ENCODE measurements at places on chromosomes 4 and X.

DNA sequence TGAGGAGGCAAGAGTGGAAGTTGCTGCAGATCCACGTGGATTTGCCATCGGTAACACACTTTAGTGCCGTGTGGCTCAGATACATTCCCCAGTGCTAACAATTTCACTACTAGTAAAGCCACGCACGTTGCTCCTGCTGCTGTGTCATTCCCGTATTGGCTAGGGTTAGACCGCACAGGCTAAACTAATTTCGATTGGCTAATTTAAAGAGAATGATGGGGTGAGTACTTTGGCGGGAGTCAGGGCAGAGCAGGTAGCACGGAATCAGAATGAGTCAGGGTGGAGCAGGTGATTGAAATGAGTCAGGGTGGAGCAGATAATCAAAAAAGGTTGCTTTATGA lies 1337.5 kb downstream of the FSTL5 start:
- DNase-seq = no peak

DNA sequence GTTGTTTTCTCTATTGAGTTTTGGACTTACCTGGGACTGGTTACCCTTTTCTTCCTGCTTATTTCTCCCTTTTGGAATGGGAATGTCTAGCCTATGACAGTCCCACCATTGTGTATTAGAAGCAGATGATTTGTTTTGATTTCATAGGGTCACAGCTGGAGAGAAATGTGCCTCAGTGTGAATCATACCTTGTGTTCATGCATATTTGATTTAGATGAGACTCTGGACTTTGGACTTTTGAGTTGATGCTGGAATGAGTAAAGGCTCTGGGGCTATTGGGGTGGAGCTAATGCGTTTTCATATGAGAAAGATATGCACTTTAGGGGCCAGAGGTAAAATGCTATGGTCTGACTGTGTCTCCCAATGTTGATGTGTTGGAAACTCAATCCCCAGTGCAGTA lies 30.5 kb upstream of the TEX13C start:
- DNase-seq = no peak

DNA sequence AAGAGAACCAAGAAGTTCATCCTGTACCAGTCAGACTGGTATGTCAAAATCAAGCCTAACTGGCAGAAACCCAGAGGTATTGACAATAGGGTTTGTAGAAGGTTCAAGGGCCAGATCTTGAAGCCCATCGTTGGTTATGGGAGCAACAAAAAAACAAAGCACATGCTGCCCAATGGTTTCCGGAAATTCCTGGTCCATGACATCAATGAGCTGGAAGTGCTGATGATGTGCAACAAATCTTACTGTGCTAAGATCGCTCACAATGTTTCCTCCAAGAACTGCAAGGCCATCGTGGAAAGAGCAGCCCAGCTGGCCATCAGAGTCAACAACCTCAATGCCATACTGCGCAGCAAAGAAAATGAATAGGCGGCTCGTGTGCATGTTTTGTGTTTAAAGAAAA lies 172.7 kb upstream of the MED14 start:
- DNase-seq = no peak

DNA sequence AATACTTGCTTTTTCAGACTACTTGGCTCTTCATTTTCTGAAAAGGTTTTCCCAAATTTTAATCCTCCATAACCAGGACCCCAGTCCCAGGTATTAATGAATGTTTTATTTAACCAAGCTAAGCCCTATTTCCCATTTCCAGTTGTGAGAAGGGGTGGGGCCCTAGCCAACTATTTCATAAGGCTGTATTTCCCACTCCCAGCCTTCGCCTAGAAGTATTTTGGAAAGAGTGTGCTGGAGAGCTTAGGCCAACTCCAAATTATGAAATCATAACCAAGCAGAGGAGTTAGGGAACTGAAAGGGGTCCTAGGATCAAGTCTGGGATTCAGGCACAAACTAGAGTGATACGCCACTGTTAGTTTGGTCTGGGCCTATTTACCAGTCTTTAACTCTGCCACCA lies 148.4 kb upstream of the GPC4 start:
- no peak for DNase-seq

- no peak for DNase-seq
Measured at GRCh38 chr4:186739802-186740434, 16.3 kb upstream of the FAT1 start.

DNA sequence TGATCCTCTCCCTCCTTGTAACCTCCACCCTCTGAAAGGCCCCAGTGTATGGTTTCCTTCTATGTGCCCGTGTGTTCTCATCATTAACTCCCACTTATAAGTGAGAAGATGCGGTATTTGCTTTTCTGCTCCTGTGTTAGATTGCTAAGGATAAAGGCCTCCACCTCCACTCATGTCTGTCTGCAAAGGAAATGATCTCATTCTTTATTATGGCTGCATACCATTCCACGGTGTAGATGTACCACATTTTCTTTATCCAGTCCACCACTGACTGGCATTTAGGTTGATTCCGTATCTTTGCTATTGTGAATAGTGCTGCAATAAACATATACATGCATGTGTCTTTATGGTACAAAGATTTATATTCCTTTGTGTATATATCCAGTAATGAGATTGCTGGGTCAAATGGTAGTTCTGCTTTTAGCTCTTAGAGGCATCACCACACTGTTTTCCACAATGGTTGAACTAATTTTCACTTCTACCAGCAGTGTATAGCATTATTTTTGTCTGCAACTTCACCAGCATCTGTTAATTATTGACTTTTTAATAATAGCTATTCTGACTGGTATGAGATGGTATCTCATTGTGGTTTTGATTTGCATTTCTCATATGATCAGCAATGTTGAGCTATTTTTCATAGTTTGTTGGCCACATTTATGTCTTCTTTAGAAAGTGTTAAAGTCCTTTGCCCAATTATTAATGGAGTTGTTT lies 1030.9 kb downstream of the FSTL5 start:
- no peak for DNase-seq

- no peak for DNase-seq
Measured at GRCh38 chr4:28177641-28178040, 1317.0 kb downstream of the STIM2 start.

DNA sequence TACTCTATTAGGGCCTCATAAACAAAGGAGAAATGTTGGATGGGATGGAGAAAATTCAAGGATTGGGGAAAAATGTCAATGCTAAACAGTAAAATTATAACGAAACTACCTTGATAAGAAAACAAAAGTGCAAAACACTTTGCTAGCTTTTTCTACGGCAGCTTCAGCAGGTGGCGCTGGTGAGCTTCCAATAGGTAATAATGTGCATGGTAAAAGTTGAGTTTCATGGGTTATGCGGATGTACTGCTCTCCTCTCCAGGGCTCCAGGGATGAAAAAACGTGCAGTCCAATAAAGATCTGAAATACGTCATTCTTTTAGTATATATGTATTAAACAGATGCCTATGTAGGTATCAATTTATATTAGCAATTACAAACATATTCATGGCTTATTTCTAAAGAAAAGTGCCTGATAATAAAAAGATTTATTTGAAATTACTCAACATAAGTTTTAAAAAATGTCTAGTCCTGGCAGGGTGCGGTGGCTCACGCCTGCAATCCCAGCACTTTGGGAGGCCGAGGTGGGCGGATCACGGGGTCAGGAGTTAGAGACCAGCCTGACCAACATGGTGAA lies 239.6 kb downstream of the GRXCR1 start:
- DNase-seq = peak; percentile 84

DNA sequence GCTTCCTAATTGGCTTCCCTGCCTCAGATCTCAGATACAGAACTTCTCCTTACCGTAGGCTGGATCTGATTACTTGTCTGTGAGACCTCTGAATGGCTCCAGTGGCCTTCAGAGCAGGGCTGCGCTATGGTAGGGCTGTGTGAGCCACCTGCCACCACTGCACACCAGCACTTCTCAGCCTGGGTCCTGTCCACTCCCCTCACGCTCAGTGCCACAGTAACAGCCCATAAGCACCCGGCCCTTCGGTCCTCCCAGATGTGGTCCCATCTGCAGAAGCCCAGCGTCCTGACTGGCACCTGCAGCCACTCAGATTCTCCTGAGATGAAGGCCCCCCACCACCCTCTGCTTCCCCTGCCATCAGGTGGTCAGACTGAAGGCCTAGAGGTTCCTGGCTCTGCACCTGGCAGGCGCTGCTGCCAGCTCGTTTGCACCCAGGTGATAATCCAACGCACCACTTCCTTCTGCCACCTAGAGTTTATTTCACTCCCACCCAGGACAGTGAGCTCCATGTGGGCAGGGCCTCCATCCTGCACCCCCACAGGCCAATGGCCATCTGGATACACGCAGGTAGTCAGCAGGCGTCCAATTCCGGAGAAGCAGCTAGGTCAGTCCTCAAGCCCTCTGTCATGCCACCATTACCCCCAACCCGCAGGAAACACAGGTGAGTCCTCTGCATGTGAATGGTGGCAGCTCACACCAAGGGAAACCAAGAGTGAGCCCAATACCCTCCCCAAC lies 5.4 kb downstream of the WDR1 start:
- no peak for DNase-seq

- no peak for DNase-seq
Measured at GRCh38 chrX:68503836-68504636, 5.2 kb downstream of the YIPF6 start.

DNA sequence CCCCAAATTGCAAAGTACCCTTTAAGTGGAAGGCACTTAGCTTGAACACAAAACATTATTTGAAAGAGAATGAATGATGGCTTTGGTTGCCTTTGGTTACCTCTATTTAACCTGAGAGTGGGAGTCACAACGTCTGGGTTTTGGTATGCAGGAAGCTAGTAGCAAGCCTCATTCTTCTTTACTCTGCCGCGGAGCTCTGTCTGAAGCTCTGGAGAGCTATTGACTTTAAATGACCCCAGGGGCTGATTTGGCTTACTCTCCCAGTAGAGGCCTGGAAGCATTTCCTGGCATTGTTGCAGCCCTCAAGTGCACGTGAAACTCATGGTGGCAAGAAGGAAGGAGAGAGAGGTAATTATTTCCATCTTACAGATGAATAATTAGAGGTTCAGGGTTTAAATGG lies 81.8 kb upstream of the MAGEA4 start:
- no peak for DNase-seq

GRCh38 chr4:105470766-105471165 lies 3.1 kb downstream of the PPA2 start:
- no peak for DNase-seq

GRCh38 chr4:13888112-13888511 lies 260.6 kb upstream of the BOD1L1 start:
- DNase-seq = no peak

- no peak for DNase-seq
Measured at GRCh38 chr4:9771034-9771433, 10.4 kb upstream of the DRD5 start.

All from head of caudate nucleus (tissue), 42 donors.